ENCODE measurements at places on chromosomes 4 and X.

DNA sequence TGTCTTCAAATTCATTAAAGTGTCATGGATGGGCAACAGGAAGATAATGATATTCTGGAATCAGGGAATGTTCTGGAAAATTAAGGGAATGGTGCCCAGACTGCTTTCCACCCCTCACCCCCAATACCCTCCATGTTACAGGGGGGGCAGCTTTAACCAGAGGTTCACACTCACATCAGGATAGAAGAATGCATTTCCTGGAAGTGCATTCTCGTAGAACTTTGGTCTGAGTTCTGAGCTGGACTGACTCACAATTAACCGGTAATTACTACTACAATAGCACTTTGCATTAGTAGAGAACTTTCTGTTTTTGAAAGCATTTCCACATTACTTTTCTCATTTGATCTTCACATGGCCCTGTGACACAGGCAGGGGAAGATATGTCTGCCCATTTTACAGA, 52.5 kb upstream of the SHISA3 start:
- no peak for DNase-seq

- DNase-seq: no peak
Measured at GRCh38 chr4:3179126-3179706, 69.7 kb upstream of the MSANTD1 start.

GRCh38 chr4:182643801-182644682, 273.1 kb downstream of the DCTD start:
- no peak for DNase-seq

DNA sequence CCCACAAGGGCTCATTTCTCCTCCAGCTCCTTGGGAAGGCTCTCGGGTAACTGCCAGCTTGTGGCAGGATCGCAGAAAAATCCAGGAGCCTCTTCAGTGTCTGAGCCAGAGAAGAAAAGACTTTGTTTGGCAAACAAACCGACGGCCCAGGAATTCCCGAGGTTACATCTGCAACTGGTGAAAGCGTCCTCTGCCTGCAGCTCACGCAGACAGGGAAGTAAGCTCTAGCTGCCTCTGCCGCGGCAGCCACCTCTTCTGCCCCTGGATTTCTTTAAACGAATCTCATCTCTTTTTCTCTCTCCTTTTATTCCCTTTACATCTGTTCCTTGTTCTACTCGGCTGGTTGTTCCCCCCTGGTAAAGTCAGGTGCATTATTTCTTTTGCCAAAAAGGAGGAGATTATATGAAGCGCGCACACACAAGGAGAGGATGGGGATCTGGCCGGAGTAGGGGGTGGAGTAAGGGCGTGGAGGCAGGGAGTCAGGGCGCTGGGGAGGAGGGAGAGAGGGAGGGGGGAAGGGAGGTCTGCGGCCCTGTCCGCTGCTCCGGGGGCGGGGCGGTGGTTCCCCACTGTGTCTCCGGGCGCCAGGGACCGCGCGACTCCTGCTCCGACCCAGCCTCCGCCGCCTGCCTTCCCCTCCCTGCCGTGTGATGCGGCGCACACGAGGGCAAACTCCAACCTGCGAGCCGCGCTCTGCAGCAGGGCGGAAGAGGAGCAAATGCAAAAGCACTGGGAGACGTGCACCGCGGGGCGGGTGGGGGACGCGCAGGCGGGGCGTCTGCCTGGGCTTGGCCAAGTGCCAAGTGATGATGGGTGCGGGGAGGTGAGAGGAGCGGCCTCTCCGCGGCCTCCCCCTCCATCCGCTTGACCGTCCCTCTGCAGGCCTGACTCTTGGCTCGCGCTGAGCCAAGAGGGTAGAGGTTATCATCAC, at the start of gene DCHS2:
TSS of gene DCHS2 (minus strand) at position 459 of the 931 bp plus-strand sequence. CDS start at position 15, 444 bp downstream.
- DNase-seq: peak; percentile 9

DNA sequence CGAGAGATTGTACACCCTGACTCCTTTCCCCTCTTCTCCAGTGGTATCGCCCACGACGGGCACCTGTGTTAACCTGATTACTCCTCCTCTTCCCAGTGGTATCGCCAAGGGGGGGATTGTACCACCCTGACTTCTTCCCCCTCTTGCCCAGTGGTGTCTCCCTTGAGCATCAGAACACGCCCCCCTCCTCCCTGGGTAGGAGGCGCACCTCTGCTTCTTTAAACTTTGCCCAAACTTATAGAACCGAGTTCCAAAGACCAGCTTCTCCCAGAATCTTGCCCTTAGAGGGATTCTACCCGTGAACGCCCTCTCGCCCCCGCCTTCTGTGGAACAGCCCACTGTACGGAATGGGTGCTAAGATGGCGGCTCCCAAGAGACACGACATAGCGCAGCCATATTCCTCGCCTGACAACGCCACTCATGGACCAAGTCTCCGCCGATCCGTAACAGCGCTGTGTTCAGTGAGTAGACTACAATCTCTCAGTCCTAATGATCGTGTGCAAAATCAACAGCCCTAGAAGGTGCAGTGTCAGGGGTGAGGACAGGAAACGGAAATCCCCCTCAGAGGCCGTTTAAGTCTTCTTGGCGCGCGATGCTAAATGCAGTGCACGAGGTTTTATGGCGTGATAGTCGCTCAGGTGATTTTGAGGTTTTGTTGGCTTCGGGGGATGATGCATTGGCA, 4.2 kb upstream of the ZNF157 start:
- peak; percentile 77 for DNase-seq

- no peak for DNase-seq
Measured at GRCh38 chr4:2449511-2450392, 19.2 kb upstream of the RNF4 start.

GRCh38 chr4:27024805-27025204, 164.2 kb downstream of the STIM2 start:
- DNase-seq: no peak

GRCh38 chrX:103467156-103467555, 52.1 kb downstream of the RAB40A start:
- no peak for DNase-seq

- DNase-seq: no peak
Measured at GRCh38 chr4:27020203-27020602, 159.6 kb downstream of the STIM2 start.

DNA sequence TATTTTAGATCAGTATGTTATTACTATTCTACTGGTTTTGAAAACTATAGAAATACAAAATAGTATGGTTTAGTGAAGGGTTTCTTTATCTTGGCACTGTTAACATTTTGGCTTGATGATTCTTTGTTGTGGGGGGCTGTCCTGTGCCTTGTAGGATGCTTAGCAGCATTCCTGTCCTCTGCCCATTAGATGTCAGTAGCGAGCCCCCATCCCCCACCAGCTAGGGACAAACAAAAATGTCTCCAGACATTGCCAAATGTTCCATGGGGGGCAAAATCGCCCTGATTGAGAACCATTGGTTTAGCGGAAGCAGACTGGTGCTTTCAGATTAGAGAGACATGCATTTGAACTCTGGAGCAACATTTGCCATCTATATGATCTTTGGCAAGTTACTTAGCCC, 23.3 kb downstream of the SPARCL1 start:
- no peak for DNase-seq

- no peak for DNase-seq
Measured at GRCh38 chr4:7461230-7461629, 26.5 kb upstream of the PSAPL1 start.

All from stimulated activated CD4-positive, alpha-beta T cell treated with anti-CD3 and anti-CD28 coated beads, Interleukin-1b, Interleukin-23, amount 100 ng/mL, for 48 hours (primary cell).